Stimulated activated CD8-positive, alpha-beta memory T cell treated with anti-CD3 and anti-CD28 coated beads, Interleukin-7, amount 100 ng/mL, for 4 hours (primary cell): ENCODE measurements at places on chromosomes 3 and 15.

GRCh38 chr3:634511-634910 is 437.9 kb downstream of the CHL1 start:
- no peak for DNase-seq

- DNase-seq = no peak
Measured at GRCh38 chr3:77873598-77873997, 833.7 kb downstream of the ROBO2 start.

- no peak for DNase-seq
Measured at GRCh38 chr15:25248583-25249235, 190.1 kb downstream of the UBE3A start.

GRCh38 chr3:100710261-100710968 is 1.1 kb downstream of the TFG start:
- peak; percentile 36 for DNase-seq

DNA sequence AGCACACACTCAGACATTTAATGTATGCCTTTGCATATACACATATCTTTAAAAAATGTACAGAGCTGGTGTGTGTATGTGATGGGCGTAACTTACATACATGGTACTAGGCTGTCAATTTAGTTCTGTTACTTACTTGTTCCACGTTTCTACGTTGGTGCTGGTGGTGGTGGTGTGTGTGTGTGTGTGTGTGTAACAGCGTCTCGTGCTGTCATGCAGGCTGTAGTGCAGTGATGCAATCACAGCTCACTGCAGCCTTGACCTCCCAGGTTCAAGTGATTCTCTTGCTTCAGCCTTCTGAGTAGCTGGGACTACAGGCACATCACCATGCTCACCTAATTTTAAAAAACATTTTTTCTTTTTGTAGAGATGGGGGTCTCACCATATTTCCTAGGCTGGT is 64.2 kb downstream of the ISG20 start:
- no peak for DNase-seq

DNA sequence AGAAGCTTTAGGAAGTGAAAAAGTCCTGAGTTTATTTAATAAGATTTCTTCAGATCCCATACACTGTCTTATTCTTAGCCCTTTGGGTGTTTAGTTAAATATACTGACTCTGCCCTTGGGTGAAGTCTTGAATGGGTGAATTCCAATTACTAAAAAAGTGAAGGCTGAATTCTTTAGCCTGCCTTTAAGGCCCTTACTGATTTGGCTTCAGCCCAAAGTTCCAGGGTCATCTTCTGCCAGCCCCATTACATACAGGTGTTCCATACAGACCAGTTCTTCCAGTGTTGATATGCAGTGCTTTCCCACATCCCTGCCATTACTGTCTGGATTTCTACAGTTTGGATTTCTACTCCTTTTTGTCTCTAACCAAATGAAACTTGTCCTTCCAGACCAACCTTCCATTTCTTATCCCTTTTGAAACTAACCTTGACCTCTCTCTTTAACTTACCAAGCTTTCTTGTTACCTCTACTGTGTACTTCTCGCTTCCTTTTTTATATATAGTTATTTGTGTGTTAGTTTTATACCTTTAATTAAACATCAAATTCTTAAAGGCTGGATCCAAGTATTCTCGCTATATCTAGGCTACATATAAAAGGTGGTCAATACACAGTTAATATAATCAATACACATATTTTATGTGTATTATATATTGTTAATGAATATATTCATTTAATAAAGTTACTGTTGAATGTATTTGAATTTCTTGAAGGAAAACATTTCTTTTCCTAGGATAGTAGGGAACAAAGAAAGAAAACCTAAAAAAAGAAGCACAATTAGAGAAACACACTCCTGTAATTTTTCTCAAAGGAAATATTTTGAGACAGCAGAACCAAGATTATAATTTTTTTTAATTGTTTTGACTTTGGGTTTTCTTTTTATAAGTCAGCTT is 15.0 kb downstream of the MBNL1 start:
- no peak for DNase-seq

DNA sequence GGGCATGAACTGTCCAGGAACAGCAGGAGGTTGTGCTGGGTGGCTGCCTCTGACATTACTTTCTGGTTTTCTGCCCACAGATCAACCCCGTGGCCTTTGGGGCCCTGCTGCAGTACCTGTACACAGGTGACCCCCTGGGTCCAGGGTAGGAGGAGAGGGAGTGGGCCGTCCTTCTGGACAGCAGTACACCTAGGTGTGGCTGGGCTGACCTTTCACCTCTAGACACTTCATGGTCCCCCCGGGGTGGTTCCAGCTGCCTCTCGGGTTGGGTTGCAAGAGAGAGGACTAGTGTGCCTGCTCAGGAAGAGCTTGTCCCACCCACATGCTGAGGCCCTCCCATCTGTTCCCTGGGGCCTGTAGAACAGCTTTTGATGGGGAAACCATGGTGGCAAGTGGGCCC is 3.7 kb downstream of the ABTB1 start:
- no peak for DNase-seq

GRCh38 chr3:187770224-187770623 is 25.0 kb upstream of the BCL6 start:
- DNase-seq = no peak
